ENCODE measurements at places on chromosomes 5 and 9.

DNA sequence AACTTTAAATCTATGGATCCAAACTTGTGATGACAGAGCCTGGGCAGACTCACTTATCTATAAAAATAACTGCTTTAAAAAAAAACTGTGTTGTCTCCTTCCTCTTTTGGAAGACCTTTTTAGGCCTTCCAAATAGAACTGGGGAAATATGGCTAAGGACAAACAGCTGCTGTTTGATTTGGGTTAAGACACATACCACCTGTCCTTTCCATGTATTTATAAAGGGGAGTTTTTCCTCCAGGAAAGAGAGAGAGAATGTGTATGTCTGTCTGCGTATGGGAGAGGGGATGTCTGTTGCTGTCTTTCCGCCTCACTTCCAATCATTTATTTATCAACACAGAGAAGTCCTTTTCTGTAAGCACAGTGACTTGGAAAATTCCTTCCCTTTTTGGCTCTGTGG is 2.8 kb downstream of the ARHGEF37 start:
- DNase-seq, result no peak
- no peaks in the 10 kb centered on the region for H3K36me3 ChIP-seq
- H3K4me1 ChIP-seq, result no peaks in the 10 kb centered on the region
- no peak overlapping the region for H3K4me3 ChIP-seq

DNA sequence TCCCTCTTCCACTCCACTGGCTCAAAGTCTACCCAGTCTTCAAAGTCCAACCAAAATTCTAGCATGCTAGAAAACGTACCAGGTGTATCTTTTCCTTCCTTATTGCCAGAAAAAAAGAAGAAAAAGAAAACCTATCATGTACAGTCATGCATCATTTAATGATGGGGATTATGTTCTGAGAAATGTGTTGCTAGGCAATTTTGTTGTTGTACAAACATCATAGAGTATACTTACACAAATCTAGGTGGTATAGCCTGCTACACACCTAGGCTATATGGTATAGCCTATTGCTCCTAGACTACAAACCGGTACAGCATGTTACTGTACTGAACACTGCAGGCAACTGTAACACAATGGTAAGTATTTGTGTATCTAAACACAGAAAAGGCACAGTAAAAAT is 104.8 kb downstream of the SREK1 start:
- no peaks in the 10 kb centered on the region for H3K36me3 ChIP-seq
- no peak for DNase-seq
- H3K4me3 ChIP-seq, result no peak overlapping the region
- no peaks in the 10 kb centered on the region for H3K4me1 ChIP-seq
- no peak overlapping the region for H3K27ac ChIP-seq
- H3K27me3 ChIP-seq, result no peaks in the 10 kb centered on the region

DNA sequence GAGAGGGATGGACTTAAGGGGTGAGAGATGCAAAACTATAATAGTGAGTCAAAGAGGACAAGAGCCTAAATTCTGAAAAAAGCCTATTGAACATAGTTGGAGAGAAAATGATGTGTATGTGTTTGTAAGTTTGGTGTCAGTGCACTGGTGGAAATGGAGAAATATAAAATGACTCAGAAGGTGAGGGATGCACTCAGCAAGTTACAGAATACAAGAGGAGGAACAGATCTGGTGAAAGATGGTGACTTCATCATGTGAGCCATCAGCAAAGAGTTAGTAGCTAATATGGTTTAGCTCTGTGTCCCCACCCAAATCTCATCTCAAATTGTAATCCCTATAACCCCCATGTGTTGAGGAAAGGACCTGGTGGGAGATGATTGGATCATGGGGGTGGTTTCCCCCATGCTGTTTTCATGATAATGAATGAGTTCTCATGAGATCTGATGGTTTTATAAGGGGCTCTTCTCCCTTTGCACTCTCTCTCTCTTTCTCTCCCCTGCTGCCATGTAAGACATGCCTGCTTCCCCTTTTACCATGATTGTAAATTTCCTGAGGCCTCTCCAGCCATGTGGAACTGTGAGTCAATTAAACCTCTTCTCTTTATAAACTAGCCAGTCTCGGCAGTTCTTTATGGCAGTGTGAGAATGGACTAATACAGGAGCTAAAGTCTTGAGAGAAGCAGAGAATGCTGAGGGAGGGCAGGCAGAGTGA is 30.4 kb upstream of the FYB1 start:
- no peak overlapping the region for H3K27ac ChIP-seq
- DNase-seq, result no peak
- no peaks in the 10 kb centered on the region for H3K4me1 ChIP-seq
- H3K36me3 ChIP-seq, result no peaks in the 10 kb centered on the region
- no peak overlapping the region for H3K4me3 ChIP-seq

DNA sequence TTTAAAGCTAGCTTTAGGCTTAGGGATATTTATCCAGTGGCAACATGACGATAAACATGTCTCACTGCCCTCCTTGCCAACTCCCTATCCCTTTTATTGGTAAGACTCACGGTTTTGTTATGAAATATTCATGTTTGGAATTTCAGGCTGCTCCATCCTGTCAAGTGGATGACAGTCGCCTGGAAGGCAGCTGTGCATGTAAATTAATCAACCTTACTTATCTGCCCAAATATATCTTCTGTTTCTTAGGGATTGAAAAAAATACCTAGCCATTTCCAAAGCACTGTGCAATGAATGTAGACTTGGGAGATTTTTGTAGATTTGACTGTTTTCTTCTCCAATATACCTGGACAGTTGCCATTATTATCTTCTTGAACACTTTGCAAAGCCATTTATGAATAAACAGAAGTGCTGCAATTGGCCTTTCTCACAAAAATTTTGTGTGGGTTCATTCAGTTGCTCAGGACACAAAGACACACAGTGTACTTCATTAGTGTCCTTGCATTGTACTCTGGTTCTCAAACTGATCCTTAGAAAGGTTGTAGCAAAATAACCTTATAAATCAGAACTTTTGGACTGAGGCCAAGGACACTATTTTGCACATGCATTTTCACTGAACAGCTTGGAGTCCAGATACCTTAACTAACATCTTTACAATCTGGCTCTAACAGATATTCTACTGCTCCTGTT is 889.4 kb upstream of the SEMA6A start:
- no peak overlapping the region for H3K27ac ChIP-seq
- no peaks in the 10 kb centered on the region for H3K36me3 ChIP-seq
- H3K4me3 ChIP-seq, result no peak overlapping the region
- no peaks in the 10 kb centered on the region for H3K27me3 ChIP-seq

DNA sequence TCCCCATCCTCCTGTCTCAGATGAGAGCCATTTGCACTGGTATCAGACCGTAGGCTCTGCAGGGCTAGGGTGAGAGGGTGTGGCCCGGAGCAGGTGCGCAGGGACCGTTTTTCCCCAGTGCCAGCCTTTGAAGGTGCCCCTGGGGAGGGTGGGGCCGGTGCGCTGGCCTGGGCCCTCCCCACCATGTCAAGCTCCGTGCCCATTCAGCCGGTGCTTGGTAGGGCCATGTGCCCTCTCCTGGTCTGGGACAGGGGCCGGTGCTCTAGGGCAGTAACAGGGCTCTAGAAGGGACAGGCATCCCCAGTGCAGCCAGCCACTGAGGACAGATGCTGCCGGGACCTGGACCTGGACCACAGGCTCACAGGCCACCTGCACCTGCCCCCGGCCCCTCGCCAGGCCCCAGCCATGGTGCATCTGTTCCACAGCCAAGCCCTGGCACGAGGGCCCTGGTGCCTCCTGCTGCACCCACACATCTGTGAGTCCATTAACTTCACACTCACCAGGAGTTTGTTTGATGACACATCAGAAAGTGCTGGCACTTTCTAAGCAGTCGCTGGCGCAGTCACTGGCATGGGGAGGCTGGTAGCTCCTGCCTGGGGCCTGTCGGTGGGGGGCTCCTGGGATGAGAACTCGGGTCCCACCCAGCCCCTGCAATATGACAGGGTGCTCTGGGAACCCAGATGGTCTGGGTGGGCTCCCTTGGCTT is 5.0 kb upstream of the QRFP start:
- H3K4me3 ChIP-seq, result no peak overlapping the region
- no peak for DNase-seq
- no peaks in the 10 kb centered on the region for H3K27me3 ChIP-seq
- H3K36me3 ChIP-seq, result no peaks in the 10 kb centered on the region
- no peak overlapping the region for H3K27ac ChIP-seq

DNA sequence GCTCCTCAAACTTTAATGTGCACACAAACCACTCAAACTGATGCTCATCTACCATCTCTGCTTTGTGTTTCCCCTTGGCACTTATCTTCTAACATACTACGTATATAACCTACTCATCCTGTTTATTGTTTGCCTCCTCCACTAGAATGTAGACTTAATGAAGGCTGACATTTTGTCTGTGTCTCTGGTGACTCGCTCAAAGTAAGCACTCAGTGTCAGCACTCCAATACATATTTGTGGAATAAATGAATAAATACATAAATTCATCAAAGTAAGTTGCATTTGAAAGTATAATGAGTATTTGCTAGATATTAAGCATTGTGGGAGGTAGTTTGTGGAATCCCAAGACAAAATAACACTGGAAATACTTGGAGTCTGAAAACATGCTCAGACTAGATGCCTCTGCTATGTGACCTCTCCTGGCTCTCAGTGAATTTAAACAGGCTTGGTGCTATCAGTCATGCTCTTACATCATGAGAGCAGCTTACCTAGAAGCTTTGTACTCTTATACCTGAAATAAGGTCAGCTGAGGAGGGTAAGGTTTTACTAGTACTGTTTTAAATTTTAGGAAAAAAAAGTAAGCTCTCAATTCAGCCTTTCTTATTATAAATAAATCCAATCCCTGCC is 37.0 kb upstream of the RANBP6 start:
- H3K4me1 ChIP-seq, result no peaks in the 10 kb centered on the region
- no peak overlapping the region for H3K4me3 ChIP-seq
- H3K27ac ChIP-seq, result no peak overlapping the region
- no peak for DNase-seq
- no peaks in the 10 kb centered on the region for H3K36me3 ChIP-seq

DNA sequence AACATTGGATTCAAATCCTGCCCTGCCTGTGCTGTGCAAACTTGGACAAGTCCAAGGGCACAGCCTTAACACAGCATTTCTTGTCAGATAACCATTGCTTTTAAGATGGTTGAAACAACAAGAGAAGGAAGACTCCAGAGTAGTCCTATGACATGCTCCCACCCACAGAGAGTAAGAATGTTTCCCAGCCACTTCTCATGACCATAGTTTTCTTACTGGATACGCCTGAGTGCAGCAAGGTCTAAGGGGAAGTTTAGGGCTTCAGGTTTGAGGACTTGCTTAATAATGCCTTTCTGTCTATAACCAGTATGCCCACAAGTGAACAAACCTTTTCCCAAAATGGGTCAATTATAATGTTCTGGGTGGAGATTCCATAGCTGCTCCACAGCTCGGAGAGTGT is 126.4 kb downstream of the SLF1 start:
- no peak overlapping the region for H3K4me3 ChIP-seq
- H3K36me3 ChIP-seq, result no peaks in the 10 kb centered on the region
- no peak overlapping the region for H3K27ac ChIP-seq

GRCh38 chr5:40355846-40356245 is 323.9 kb upstream of the PTGER4 start:
- no peaks in the 10 kb centered on the region for H3K36me3 ChIP-seq
- no peaks in the 10 kb centered on the region for H3K27me3 ChIP-seq
- no peak overlapping the region for H3K27ac ChIP-seq
- H3K4me3 ChIP-seq, result no peak overlapping the region
- peaks cover 20% of the 10 kb centered on the region for H3K4me1 ChIP-seq

GRCh38 chr9:110744715-110745384 is 76.3 kb downstream of the MUSK start:
- no peak overlapping the region for H3K4me3 ChIP-seq
- DNase-seq, result no peak
- H3K36me3 ChIP-seq, result no peaks in the 10 kb centered on the region

GRCh38 chr9:13324988-13325387 is 45.5 kb upstream of the MPDZ start:
- H3K36me3 ChIP-seq, result no peaks in the 10 kb centered on the region
- H3K27me3 ChIP-seq, result no peaks in the 10 kb centered on the region
- no peaks in the 10 kb centered on the region for H3K4me1 ChIP-seq

DNA sequence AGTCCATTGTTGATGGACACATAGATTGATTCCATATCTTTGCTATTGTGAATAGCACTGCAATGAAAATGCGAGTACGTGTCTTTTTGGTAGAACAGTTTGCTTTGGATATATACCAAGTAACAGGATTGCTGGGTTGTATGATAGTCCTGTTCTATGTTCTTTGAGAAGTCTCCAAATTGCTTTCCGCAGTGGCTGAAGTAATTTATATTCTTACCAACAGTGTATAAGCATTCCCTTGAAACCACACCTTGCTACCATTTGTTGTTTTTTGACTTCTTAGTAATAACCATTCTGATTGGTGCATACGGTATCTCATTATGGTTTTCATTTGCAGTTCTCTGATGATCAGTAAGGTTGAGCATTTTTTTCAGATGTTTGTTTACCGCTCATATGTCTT is 792.9 kb downstream of the PTPRD start:
- no peak for DNase-seq
- H3K4me1 ChIP-seq, result no peaks in the 10 kb centered on the region
- H3K4me3 ChIP-seq, result no peak overlapping the region
- H3K27me3 ChIP-seq, result no peaks in the 10 kb centered on the region
- no peaks in the 10 kb centered on the region for H3K36me3 ChIP-seq

DNA sequence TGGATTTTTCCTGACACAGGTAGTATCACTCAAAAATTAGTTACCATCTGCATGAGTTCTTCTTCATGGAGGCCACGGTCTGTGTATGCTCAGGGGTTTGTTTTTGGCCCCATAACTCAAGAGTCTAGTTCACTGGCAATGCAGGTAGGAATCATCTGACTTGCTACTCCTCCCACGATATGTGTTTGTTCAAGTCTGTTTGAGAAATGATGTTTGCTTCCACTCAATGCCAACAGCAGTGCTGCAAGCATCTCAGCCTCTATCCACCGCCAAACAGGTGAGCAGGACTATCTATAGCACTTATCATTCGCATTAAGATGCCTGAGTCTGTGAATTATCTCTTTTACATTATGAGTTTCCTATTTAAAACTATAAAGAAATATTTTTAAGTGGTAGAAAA is 264.8 kb upstream of the PTGER4 start:
- H3K4me3 ChIP-seq, result no peak overlapping the region
- DNase-seq, result no peak
- H3K4me1 ChIP-seq, result peaks cover 23% of the 10 kb centered on the region
- no peaks in the 10 kb centered on the region for H3K36me3 ChIP-seq
- no peaks in the 10 kb centered on the region for H3K27me3 ChIP-seq
- H3K27ac ChIP-seq, result no peak overlapping the region
